ENCODE measurements at places on chromosomes 1 and 21.
A peak's percentile ranks its signal among the peaks of the same experiment; 100 is the strongest.

GRCh38 chr1:47178020-47178419 lies 11.8 kb downstream of the PDZK1IP1 start:
- no peak for DNase-seq

DNA sequence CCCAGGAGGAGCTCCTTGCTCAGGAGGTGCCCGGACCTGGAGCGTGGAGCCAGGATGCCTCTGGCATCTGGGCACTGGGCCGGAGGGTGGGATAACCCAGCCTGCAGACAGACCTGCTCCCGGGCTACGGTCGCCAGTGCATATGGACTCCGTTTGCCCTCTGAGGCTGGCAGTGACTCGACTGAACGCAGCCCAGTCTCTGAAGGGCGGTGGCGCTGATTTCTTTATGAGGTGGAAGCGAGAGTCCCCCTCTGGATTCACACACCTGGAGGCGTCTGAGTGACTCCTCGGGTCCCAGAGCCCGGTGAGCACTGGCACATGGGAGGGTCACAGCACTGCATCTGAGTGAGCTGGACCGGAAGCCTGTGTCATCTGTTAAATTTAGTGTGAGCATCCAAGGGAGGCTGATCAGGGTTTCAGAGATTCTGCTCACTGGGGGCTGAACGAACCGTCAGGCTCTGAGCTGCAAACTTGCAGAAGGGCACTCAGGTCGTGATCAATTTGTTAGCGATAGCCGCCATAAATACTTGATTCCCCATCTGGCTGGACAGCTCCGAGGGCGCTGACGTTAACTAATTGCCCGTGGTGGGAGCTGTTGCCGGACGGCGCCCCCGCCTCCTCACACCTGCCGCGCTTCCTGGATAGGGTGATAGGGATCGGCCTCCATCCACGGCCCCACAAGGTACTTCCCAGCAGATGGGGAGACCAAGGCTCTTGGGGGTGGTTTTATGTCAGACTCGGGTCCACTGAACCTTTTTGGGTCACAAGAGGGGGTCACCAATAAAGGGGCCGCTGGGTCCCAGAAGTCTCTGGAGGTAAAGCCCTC lies 60.7 kb upstream of the TTC34 start:
- no peak for DNase-seq

DNA sequence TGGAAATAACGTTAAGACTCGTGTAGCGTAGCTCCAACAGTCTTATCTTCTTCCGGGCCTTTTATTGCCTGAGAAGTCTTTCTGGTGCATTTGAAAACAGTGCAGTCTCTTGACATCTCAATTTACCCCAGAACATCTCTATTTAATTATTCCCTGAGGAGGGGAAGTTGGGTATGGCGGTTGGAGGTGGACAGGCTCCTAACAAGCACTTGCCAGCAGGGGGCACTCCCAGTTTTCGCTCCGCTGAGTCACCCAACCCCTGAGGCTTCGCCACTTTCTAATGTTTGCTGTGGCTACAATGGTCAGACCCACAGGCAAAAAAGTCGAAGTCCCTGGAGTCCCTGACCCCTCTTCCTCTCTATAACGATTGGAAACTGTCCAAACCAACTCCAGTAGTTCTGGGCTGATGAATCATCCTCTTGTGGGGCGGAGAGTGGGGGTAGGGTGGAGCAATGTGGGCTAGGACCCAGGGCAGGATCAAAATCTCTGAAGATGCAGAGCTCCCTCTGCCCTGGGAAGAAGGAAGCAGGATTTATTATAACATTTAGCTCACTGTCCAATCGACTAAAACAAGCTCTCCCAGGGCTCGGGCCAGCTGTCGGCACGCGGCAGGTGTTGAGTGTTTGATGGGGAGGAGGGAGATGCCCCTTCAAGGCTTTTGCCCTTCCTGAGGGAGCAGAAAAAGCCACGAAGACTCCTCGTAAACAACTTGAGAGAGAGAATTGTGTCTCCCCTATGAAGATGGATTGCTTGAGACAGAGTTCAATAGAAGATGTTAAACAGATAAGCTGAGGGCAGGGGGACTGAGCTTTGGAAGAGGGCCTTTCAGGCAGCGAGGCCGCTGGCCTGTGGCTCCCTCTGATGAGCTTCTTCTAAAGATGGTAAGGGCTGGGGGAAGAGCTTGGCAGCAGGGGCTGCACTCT lies 85.7 kb downstream of the BRINP2 start:
- peak; percentile 30 for DNase-seq

DNA sequence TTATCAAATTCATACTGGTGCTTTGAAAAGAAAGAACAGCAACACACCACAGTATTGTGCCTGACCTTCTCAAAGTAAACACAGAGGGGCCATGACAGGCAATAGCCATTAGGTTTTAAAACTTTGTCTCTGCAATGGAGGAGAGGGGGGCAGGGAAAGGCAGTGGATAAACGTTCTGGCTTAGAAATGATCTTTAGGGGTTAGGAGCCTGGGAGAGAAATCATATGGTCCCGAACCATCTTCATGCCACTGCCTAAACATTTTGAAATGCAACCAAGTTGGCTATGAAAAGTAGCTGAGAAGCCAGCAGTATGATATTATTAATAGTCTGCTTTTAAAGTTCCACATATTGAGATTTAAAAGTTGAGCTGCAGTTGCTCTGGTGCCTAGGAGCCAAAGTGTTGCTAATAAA lies 39.8 kb downstream of the PLPP3 start:
- no peak for DNase-seq

DNA sequence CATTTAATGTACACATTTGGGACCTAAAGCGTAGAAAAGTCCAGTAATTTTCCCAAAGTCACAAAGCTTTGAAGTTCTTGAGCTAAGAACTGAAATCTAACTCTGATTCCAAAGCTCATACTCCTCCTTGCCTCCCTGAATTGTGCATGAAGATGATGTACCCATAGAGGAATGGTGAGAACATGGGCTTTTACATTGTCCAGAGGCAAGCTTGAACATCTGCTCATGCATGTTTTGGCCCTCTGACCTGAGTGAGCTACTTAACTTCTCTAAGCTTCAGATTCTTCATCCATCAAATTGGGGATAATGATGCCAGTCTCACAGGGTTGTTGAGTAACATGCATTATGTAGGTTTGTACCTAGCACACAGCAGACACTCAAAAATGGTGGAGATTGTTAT lies 258.4 kb upstream of the HOOK1 start:
- no peak for DNase-seq

DNA sequence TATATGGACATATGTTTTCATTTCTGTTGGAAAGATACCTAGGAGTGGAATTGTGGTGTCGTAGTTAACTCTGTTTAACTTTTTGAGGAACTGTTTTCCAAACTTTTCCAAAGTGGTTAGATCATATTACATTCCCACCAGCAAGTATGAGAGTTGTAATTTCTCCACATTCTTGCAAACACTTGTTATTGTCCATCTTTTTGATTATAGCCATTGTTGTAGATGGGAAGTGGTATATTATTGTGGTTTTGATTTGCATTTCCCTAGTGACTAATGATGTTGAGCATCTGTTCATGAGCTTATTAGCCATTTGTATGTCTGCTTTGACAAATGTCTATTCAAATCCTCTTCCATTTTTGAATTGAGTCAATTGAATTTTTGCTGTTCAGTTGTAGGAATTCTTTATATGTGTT lies 19.8 kb downstream of the CAMTA1 start:
- no peak for DNase-seq

- no peak for DNase-seq
Measured at GRCh38 chr21:29418813-29419212, 120.1 kb downstream of the BACH1 start.

DNA sequence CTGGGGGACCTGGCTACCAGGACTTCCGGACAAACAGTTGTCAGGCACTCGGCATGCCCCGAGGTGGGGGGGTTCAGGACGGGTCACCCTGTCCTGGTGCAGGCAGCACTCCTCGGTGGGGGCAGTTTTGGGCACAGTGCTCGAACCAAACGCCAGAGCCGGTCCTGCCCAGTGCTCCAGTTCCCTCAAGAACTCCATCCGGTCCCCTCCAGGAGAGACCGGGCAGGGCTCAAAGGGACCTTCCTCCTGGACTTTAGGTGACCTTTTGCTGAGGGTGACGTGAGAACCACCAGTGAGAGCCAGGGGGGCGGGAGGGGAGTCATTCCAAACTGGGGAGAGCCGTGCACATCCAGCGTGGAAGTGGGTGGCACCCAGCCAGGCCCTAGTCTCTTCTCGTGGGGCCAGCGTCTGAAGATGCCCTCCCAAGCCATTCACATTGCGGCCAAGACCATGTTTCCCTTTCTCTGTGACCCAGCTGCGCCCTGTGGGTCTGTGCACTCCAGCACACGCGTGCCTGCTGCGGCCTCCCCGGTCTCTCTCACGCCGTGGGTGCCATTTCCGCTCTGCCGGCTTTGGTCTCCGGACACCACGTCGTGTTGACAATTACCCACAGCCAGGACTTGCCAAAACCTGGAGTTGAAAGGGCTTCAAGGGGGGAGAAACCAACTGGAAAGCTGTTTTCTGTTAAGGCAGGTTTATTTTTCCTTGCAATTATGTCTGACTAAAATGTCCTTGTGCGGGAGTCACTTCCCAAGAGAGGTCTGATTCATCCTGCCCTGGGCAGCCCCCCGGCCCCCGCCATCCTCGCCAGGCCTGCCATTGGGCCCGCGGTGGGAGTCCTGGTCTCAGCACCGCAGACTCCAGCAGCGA lies 178.8 kb upstream of the ARHGEF16 start:
- DNase-seq, result no peak

DNA sequence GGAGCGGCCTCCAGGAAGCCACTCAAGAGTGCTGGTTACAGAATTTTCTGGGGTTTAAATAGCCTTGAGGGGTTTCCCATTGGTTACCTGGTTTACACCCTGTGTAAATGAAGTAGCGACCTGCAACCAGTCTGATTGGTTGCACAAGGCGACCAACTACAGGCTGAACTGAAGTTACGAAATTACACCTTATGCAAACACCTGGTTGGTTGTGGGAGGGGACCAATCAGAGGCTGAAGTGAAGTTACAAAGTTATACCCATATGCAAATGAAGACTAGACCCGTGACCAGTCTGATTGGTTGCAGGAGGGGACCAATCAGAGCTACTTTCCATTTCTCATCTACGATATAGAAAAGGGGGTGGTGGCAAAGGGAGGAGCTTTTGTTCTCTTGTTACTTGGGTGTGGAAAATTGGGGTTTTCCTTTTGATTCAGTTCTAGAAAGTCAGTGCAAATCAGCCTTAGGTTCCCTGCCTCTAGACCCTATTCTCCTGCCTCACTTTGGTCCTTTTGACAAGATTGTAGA lies 22.2 kb upstream of the C1orf174 start:
- no peak for DNase-seq

DNA sequence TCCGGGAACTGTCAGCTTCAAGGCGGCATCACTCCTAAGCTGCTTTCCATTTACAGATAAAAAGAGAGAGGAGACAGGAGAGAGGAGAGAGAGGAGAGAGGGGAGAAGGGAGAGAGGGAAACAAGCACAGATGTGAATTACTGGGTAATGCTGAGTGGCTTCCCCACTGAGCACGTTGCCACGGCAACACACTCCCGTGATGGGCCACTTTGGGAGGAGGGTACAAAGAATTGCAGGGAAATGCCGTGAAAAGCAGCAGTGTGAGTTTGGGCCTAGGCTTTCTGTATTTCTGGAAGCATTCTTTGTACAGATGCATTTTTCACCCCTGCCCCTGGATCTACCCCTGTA lies 128.0 kb upstream of the IRF2BP2 start:
- no peak for DNase-seq

DNA sequence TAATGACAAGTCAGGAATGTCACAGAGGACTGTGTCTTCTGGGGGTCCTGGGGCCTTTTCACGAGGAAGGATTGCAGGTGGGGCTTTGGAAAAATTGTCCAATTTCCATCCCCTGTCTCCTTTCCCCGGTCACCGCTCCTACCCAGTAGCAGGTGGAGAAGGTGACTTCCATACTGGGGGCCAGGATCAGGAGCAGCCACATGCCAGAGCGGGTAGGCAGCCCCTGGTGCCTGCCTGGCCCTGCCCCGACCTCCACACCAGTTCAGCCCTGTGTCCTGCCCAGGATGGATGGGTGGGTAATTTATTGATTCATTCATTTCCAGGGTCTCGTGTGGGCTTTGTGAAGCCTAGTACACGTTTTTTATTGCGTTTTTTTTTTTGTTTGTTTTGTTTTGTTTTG lies 51.7 kb downstream of the PRKCZ start:
- DNase-seq, result no peak

DNA sequence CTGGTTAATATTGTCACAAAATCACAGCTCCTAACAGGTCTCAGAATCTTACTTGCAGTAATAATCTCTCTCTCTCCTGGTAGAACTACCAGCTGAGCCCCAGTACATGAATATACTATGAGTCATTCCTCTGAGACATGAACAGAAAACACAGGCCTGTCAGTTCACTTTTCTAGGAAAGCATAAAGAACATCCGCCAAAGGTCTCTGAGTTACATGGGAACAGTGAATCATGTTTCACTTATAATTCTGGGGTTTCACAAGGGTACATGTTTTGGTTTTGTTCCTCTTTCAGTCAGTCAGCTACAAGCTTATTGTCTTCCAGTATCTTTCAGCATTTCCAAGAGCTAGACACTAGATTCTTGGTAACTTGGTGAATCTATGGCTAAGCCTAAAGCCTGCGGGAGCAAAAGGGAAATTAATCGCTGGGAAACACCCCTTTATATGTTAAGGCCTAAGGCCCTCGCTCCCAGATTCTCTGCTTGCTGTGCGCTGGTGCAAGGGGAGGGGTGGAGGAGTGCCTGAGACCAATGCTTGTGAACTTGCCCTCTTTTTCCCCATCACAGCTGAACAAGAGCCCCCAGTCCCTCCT lies 31.7 kb downstream of the IFNGR2 start:
- DNase-seq, result no peak

DNA sequence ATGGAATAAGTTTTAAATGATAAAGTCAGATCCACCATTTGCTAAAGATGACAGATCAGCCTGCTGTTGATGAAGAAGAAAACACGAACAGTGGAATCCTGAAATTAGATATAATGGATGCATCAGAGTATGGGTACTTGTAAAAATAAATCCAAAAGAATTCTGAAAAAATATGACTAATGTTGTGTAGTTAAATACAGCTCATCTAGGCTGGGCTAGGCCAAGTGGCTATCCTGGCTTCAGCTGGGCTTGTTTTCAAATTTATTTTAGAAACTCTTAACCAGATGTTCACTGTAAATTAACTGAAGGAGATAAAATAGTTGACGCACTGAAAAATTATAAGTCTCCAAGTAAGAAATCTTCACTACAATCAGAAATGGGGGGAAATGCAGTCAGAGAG lies 7.4 kb upstream of the RGS2 start:
- no peak for DNase-seq

All from NCI-H2107 (cell line).